ENCODE measurements at places on chromosomes 3 and 15.

GRCh38 chr3:107699682-107700081 lies 176.9 kb downstream of the BBX start:
- no peak for DNase-seq

- DNase-seq, result no peak
Measured at GRCh38 chr3:15647611-15648167, 46.1 kb downstream of the BTD start.

- no peak for DNase-seq
Measured at GRCh38 chr3:43102773-43103480, 3.0 kb downstream of the POMGNT2 start.

DNA sequence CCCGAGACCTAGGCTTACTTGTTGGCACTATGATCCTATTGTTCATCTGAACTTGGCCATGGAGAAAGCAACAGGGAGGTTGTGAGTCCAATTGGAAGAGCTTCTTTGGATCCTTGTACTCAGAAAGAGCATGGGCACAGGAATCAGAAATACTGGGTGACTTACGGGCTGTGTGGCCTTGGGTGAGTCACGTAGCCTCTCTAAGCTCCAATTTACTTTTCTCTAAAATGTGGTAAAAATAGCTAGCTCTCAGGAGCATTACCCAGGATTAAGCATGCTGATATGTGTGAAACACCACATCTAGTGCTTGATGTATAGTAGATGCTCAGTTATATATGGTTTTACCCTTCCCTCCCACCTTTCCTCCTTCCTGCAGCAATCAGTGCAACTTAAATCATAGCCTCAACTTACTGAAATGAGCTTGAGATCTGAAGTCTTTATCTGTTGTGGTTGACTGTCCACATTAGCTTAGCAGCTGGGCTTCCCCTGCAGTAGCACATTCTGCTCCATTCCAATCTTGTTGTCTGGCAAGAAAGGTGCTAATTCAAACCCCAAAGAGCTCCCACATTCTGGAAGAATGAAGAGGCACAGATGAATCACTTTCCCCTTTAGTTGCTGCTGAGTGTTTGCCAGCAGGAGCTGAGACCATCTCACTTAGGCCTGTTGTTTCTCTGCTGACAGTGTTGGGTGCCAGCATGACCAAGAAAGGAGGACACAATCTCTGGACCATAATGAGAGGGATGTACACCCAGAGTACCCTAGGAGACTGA lies 299.1 kb upstream of the TRIM42 start:
- no peak for DNase-seq

DNA sequence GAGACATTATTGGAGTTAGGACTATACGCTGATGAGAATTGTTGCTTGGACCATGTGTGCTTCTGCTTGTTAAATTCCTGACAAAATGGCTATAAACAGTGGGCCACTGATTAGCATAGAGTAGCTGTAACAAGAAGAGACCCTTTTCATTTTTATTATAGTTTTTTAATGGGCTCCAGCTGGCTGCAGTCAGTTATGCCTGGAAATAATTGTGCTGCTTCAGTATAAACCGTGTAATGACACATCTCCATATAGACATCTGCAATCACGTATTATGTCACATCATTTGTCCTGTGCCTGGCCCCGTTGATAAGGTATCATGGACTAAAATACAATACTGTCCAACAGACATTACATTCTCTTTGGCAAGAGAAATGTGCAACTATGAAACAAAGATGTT lies 50.9 kb downstream of the ARPP21 start:
- no peak for DNase-seq

GRCh38 chr3:39724233-39724846 lies 85.1 kb upstream of the MYRIP start:
- no peak for DNase-seq

DNA sequence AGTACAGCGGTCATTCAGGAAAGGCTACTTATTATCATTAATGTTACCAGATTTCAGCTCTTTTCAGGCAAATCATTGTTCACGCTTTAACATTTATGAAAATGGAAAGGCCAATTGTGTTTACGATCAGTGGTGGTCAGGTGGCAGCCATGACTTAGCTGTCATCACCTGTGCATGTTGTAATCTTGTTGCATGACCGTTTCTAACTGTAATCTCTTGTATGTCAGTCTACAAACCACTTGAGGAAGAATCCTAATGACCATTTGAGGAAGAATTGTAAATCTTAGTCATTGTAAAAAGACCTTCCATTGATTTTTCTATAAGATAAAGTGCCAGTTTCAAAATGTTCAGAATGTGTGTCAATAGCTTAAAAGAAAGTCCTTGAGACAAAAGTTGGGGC lies 100.4 kb downstream of the SERPINI1 start:
- no peak for DNase-seq

GRCh38 chr15:41989573-41990242 lies 17.4 kb upstream of the EHD4 start:
- peak; percentile 99 for DNase-seq

GRCh38 chr3:51673181-51673801 lies 2.2 kb downstream of the TEX264 start:
- DNase-seq, result no peak

- no peak for DNase-seq
Measured at GRCh38 chr3:46407970-46408369, 911 bp downstream of the CCRL2 start.

DNA sequence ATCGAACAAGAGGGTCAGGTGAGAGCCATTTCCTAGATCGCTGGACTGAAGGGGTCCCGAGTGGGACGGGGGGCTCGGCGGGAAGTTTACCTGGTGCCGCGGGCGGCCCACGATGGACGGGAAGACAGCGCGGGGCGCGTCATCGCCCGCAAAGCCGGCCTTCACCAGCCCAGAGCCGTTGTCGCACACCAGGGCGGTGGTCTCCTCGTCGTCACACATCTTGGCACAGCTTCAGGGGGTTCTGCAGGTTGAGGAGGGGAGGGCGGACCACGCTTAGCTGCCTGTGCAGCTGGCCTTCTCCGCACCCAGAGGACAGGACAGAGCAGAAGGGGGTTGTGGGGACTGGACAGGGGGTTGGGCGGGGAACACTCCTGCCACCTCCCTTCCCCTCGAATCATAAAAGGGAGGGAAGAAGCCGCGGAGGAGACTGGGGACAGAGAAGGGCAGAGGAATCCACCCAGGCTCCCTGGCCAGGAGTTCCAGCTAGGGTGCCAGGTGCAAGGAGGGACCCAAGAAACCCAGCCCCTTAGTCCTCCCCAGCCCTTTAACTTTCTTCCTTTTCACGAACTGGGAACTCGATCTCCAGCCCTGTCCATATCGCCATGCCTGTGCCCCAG lies 651 bp downstream of the ACTC1 start:
- DNase-seq, result no peak

DNA sequence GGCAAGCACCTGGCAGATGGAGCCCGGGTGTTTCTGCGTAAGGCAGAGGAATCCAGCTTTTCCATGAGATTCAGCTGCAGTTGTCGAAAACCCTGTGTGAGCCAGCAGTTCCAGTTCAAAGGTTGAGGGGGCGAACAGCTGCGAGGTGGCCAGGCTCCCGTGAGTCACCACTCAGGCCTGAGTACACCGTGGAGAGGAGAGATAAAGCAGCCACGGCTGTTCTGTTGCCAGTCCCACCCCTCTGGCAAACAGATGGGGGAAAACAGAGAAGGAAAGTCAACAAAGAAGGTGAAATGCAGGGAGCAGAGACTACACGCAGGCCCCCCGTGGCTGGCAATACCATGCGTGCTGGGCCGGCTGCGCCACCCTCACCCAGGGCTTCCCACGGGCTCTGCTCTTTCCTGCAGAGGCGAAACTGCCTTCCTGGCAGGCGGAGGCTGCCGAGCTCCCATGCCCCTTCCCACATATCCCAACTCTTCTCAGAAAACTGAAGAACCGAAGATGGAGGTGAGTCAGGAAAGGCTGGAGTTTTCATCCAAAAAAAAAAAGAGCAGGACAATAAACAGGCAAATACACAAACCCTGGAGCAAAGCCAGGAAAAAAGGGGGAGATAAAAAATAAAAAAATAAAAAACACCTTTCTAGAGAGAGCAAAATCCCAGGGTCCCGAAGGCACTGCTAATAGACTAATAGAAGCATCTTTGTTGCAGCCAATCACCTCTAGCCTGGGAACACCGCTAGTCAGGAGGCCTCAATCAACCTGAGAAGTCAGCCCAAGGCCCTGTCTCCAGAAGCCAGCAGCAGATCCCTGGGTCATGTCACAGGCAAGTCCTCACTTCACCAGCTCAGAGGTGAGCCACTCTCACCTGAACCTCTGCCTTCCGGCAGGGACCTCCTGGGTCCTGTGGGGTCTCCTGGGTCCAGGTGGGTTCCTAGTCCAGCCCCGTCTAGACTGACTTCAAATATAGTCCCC lies 37.7 kb downstream of the FAM174B start:
- no peak for DNase-seq

- no peak for DNase-seq
Measured at GRCh38 chr15:100740138-100740537, 137.7 kb downstream of the ASB7 start.

DNA sequence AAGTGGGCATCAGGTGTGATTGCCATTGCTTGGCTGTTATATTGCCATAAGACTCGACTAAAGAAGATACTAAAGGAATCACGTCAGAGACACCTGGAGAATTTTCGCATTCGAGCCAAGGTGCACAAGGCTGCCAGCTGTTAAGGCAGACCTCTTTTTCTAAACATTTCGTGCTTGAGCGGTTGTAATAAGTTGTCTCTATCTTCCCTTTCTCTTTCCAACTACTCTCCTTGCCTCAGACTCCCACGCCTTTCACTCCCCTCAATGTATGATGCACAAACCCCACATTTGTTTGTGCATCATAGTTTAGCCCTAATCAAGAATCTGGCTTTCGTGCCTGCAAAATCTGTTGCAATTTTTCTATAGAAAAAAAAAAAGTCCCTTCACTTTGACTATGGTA lies 118.0 kb downstream of the IQCH start:
- DNase-seq, result no peak

GRCh38 chr3:16249336-16249735 lies 15.4 kb downstream of the DPH3 start:
- peak; percentile 58 for DNase-seq

- no peak for DNase-seq
Measured at GRCh38 chr15:70235347-70235746, 137.6 kb upstream of the TLE3 start.

- DNase-seq, result peak; percentile 29
Measured at GRCh38 chr3:120449701-120450599, 842 bp downstream of the FSTL1 start.

DNA sequence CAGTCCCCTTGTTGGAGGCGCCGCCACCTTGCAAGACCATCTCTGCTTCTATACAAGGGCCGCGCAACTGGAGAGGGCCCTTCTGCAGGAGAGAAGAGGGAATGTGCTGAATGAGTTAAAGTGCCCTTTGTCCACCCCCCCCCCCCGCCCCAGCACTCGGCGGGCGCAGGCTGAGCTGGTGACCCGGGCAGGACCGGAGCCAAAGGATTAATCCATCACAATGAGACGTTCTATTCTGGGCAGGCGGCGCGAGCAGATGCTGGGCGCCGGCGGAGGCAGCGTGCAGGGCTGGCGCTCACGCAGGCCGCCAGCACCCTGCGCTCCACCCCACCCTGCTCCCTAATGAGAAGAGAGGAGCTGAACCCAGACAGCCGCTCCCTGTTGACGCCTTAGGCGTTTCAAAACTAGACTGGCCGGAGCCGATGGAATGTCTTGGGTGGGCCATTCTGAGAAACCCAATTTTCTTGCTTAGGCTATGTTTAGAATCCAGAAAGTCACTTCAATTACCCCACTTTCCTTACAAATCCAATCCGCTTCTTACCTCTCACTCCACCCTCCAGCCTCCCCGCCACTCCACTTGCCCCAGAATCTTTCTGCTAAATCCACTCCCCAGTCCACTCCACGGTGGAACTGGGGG lies 32.9 kb downstream of the GJD2 start:
- DNase-seq, result peak; percentile 22

- DNase-seq, result peak; percentile 23
Measured at GRCh38 chr3:122183521-122183892, at the start of gene CASR. CASR (plus strand) TSS chr3:122183668; CDS start chr3:122254190, 70,522 bp downstream.

DNA sequence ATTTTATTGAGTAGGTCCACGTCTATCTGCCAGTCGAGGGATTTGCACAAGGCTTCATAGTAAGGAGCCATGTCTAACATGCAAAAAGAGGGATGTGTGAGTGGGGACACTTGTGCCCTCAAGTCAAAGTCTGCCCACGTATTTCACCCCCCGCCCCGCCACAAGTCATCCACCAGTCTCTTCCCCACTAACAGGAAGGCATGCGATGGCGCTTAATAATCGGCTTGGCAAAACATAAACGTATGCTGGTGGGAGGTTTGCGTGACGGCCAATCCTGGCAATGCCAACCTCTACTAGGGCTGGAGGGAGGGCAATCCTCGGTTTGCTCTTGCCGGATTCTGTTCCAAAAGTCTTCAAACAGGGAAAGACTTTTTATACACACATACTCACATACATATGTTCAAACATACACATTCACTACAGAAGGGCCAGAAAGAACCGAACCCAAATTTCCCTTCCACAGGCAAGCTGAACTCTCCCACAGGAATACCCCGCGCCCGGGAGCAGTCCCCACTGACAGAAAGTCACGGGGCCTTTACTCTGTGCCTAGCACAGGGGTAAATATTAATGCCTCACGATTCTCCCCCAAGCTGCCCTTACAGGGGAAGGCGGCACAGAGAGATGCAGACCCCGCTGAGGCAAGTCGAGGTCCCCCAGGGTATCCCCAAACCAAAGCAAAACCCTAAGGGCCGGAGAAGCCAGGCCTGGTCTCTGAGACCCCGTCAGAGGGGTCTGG lies 675 bp downstream of the PSMD6 start:
- peak; percentile 5 for DNase-seq

GRCh38 chr15:63736287-63736686 lies 97.5 kb downstream of the HERC1 start:
- no peak for DNase-seq

DNA sequence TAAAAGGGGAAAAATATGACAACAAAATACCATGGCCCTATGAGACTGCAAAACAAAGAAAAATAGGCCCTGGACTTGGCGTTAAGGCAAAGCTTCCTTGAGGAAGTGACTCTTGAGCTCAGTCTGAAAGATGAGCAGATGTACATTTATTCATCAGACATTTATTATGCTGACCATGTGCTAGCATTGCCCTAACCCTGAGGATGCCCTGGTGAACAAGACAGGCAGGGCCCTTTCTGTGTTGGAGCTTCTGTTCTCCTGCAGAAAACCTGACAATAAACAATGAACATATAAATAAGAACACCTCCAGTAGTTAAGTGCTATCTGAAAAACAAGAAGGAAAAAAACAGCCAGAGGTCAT lies 12.4 kb downstream of the TF start:
- DNase-seq, result no peak
